ENCODE measurements at places on chromosomes 5 and 9. TPM values are rescaled to one million over a fixed set of nuclear protein-coding genes. Genes with fewer than 3 reads are reported as not detected.

DNA sequence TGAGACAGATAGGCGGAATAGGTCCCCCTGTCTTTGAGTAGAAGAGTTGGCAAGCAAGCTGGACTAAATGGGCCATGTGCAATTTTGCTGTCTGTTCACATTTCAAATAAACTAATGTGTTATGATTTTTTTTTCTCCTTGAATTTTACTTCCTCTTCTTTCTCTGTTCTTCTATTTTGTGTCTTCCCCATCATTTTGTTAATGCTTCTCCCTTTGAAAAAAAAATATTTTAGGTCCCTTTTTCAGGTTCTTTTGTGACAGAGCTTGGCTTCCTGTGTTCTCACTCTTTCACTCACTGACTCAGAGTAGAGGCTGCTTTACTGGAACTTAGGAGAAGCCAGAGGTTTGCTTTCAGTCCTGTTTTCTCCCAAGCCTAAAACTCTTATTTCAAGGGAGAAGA, 48.1 kb downstream of the PTCD2 start:
- H3K27ac ChIP-seq: peak overlapping the region; percentile 64
- no peak overlapping the region for H3K4me3 ChIP-seq
- H3K27me3 ChIP-seq: no peaks in the 10 kb centered on the region
- peaks cover 19% of the 10 kb centered on the region for H3K4me1 ChIP-seq
- H3K36me3 ChIP-seq: no peaks in the 10 kb centered on the region

DNA sequence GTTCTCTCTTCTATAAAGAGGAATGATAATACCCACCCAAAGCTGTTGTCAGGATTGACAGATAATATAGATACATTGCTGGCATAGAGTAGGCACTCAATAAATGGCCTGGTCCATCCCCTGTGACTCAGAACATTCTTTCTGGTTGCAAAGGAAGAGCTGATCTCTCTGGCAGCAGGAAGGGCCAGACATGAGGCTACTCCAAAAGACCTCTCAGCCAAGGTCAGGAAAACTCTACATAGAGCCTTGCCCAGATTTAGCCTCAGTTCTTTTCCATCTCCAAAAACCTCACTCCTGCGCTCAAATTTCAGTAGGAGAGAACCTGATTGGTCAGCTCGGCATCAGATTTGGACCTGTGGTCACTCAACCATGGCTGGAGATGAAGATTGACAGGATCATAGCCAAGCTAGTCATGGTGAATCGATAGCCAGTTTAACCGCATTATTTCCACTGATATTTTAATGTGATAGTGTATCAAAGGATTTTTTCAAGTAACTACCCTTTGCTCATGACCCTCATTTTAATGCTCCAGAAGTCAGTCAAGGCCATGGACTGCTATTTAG, 319.6 kb downstream of the DRD1 start:
- DNase-seq: no peak
- H3K4me3 ChIP-seq: no peak overlapping the region
- no peaks in the 10 kb centered on the region for H3K36me3 ChIP-seq
- no peaks in the 10 kb centered on the region for H3K27me3 ChIP-seq
- H3K4me1 ChIP-seq: no peaks in the 10 kb centered on the region
- no peak overlapping the region for H3K27ac ChIP-seq

GRCh38 chr5:150136305-150137167, 19.1 kb downstream of the PDGFRB start:
- H3K27ac ChIP-seq: peak overlapping the region; percentile 97
- H3K27me3 ChIP-seq: no peaks in the 10 kb centered on the region
- no peak for DNase-seq
- no peak overlapping the region for H3K4me3 ChIP-seq
- peaks cover 67% of the 10 kb centered on the region for H3K4me1 ChIP-seq

- peaks cover 7% of the 10 kb centered on the region for H3K4me1 ChIP-seq
- no peak overlapping the region for H3K27ac ChIP-seq
- no peak for DNase-seq
- H3K36me3 ChIP-seq: no peaks in the 10 kb centered on the region
- no peaks in the 10 kb centered on the region for H3K27me3 ChIP-seq
These were observed 66.2 kb downstream of the NACC2 start for GRCh38 chr9:136028760-136029470.

DNA sequence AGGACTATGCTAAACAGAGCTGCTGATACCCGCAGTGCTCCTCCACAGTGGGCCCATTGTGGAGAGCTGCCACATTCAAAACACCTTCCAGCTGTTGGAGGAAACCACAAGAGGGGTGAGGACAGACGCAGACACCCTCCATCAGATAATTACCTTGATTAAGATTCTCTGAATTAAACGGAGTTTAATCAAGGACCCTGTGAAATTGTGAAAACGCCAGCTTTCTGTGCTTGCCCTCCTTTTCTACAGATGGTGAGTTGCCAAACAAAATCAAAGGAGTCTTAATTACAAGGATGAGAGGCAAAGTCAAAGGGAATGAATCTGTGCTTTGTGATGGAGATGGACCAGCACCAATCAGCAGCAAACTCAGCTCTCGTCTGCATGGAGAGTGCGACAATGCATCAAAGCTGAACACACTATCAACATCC, 596.1 kb downstream of the ELAVL2 start:
- H3K4me3 ChIP-seq: no peak overlapping the region
- H3K27me3 ChIP-seq: no peaks in the 10 kb centered on the region
- H3K4me1 ChIP-seq: no peaks in the 10 kb centered on the region
- no peak for DNase-seq

- H3K27me3 ChIP-seq: no peaks in the 10 kb centered on the region
- H3K27ac ChIP-seq: no peak overlapping the region
- DNase-seq: no peak
- H3K4me3 ChIP-seq: no peak overlapping the region
These were observed 9.4 kb upstream of the CD72 start for GRCh38 chr9:35627575-35627974.

DNA sequence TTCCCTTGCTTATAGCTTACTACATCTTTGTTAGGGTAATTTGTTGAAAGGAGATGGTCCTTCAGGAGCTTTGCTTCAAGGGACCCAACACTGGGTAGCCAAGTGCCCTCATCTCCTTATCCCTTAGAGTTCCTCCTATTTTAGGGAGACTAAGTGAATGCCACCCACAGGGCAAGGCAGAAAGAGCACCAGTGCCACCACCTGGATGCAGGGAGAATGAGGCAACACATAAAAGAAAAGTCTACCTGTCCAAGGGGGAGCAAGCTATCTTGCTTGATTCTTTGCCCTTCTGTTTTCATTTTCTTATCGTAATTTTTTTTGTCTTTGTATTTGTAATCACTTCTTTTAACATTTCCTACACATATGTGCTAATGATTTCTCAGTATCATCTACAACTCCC, 205.5 kb downstream of the NPR3 start:
- H3K36me3 ChIP-seq: no peaks in the 10 kb centered on the region
- DNase-seq: no peak
- H3K4me1 ChIP-seq: no peaks in the 10 kb centered on the region

DNA sequence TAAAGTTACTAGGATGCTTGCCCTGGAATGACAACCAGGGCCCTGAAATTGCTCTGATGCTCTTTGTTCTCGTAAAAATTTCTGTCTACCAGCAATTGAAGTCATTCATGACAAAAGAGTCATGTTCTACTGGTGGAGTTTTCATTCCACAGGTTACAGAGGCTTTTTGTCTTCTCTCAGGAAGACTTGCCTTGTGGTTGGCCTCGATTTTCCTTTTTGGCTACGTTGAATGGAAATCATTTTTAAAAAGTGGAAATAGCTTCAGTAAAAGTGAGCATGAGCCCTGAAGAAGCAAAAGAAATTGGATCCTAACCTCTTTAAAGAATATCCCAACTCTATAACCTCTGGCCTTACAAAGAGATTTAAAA, 255.2 kb downstream of the AOPEP start:
- no peaks in the 10 kb centered on the region for H3K27me3 ChIP-seq
- DNase-seq: no peak
- no peaks in the 10 kb centered on the region for H3K36me3 ChIP-seq
- no peak overlapping the region for H3K27ac ChIP-seq
- H3K4me3 ChIP-seq: no peak overlapping the region

DNA sequence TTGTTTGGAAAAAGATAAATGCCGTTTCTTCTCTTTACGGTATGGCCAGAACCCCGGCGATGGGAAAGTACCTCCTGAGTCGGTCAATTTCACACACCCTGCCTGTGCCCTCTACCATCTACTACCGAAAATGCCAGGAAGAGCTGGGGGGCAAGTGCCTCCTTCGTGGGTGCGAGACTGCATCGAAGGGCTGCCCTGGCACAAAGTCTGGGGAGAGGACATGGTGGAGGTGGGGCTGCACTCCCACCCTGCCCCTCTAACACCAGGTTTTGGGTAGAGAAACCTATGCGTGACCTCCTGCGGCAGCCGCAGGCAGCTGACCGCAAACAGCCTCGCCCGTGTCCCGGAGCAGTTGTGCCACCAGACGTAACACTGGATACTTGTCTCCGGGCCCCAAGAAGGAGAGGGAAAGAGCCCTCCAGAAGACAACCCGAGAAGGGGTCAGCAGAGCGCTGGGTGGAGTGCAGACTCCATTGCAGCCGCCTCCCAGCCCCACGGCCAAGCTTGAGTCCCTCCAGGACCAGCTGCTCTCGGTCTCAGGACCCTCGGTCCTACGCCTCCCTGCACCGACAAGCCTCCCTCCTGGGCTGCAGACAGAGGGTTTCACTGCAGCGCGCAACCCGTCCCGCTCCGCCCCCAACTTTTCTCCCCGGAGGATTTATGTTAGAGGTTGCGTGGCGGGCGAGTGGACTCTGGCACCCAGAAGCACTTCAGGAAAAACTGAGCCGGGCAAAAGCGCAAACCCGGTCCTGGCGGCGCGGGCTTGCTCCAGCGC, 823 bp upstream of the PRDM6 start:
- peak overlapping the region; percentile 93 for H3K4me3 ChIP-seq
- H3K4me1 ChIP-seq: no peaks in the 10 kb centered on the region
- no peak for DNase-seq
- H3K27me3 ChIP-seq: no peaks in the 10 kb centered on the region
- no peaks in the 10 kb centered on the region for H3K36me3 ChIP-seq

GRM6 gene
- not detected for total RNA-seq

SELENOP gene
- 392 TPM for total RNA-seq

PFN3 gene
- not detected for total RNA-seq

TAS2R1 gene
- not detected for total RNA-seq

TMEFF1 gene
- not detected for total RNA-seq

BAAT gene
- total RNA-seq: 0.92 TPM

FBXL7 gene
- total RNA-seq: 21.1 TPM
